ENCODE measurements at places on chromosomes 3 and 15.

GRCh38 chr15:50884540-50884939 lies 23.9 kb upstream of the AP4E1 start:
- no peak for DNase-seq

DNA sequence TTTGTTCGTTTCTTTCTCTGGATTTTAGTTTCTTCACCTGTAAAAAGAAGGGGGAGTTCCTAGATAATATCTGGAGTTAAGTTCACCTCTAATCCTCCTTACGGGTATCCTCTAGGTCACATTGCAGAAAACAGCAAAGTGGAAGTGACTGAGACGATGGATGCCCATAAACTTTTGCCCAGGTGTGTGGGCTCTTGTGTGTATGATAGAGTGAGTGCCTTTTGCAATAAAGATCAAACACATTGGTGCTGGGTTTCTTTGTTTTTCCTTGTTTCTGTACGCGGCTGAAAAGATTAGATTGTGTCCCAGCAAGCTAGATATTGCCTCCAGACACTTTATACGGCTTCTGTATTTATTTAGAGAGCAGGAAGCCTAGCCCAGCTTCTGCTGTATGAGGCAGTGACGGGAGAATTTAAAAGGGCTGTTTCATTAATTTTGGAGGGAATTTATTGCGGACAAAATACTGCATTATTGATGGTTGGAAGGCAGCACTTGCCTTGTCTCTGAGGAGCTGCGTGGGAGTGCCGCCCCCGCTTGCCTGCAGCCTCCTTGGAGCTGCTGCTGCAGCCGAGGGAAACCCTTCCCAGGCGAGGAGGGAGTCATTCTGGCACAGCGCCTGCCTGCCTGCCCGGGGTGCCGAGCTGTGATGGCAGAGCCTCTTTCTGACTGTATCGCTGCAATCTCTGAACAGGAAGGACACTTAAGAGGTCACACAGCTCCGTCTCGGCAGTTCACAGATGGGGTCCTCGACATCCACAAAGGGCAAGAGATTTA lies 38.5 kb downstream of the PYDC2 start:
- DNase-seq, result no peak

DNA sequence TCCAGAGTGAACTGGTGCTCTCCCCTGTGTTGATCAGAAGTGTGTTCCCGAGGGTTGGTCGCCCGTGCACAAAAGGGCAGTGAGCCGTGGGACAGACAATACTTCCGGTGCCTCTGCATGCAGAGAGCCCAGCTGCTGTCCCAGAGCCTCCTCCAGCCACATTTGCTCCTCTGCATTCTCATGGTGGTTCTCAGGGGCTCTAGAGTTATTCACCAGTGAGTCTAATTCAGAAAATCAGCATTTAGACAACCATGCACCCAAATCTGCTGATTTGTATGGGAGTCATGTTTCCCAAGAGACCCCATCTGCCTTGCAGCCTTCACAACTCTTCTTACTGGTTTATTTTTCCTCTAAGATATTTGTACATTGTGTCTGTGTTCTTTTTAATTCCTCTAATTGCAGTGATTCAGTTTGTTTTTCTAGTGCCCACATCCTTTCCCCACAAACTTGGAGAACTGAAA lies 107.0 kb upstream of the SPRED1 start:
- no peak for DNase-seq

- DNase-seq, result no peak
These were observed 79.8 kb upstream of the CSPG5 start for GRCh38 chr3:47658444-47658843.

DNA sequence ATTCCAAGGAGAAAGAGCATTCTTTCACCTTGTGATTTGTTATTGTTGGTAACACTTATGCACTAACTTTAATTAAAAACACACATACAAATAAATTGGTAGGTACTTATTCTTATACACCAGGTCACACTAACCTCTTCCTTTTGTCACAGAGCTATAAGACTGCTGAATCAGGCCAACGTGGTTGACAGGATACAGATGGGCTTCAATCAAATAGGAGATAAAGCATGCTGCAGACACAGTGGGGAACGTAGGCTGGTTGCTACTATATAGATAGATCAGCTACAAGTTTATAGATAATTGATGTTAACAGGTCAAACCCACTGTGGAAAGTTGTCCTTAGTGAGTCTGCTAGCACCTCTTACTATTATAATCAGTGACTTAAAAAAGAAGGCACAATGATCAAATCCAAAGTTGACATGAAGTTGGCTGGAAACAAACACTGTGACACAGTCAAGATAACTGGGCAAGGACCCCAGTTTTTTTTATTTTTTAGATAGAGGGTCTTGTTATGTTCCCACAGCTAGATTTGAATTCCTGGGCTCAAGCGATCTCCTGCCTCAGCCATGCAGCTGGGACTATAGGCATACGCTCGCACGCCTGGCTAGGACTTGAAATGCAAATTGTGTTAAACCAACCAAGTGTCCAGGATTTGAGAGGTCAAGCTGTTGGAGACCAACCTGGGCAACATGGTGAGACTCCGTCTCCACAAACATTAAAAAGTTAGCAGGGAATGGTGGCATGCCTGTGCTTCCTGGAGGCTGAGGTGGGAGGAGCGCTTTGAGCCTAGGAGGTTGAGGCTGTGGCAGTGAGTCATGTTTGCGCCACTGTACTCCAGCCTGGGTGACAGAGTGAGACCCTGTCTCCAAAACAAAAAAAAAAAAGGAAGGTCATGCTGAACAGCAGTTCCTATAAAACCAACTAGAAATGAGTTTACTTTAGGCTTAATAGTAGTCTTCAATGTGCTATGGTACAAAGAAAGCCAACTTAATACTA lies 97.9 kb upstream of the MEX3B start:
- DNase-seq, result no peak

DNA sequence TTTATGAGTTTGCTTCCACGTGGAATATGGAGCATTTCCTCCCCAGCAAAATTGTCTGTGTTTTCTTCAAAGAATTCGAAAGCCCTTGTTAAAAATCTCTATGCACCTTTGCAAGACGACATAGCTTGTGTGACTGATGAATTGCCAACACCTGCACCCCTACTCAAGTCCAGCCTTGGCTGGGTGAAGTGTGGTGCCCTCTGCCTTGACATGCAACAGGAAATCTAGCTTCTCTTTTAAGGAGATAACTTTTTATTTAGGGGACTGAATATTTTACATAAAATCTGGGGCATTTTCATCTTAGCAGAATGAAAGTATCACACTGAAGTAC lies 647 bp downstream of the HMG20A start:
- DNase-seq, result no peak

GRCh38 chr3:38214560-38214959 lies 49.2 kb downstream of the OXSR1 start:
- DNase-seq, result no peak
